ENCODE measurements at places on chromosomes 6 and 20.

DNA sequence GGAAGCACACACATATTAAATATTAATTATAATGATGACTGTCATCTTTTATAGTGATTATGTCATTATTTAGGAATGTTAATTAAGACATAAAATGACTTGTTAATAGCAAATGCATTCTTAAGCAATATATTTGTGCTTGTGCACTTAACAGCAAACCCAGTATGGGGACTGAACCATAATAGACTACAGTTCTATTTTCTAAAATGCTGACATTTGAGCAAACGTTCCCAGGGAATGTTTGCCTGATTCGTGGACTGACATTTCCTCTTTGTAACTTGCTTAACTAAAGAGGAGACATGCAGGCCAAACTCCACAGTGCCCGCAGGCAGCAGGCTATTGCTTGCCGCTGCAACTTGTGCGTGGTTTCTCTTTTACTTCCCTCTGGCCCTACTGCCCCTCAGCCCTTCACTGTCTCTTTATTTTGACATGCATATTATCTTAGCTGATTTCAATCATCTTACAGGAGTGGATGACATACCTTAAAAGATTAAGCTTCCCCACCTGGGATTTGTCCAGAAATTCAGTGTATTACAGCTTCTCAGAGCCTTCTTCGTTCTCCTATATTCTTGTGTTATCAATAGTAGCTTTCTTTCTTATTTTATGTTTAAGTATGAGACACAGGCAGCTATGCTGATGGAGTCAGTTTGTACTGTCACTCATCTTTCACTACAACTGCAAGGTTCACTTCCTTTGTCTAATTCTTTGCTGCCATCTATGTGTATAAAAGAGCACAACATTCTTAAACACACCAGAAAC is 141.5 kb downstream of the GMDS start:
- no peak for DNase-seq

- no peak for DNase-seq
Measured at GRCh38 chr6:52389264-52389625, 27.3 kb downstream of the PAQR8 start.

DNA sequence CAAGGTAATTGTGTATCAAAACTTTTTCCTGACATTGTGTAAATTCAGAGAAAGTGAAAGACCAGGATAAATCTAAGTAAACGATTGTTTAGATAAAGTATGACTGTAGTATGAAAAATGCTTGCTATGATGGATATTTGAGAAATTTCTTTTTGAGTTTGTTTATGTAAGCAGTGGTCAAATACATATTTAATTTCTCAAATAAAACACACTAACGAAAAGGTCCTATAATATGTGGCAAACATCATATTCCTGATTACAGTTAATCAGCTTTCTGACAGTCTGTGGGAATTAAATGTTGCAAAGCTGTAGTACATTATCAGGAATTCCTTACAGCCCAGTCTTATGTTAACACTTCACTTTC is 636.9 kb downstream of the MMUT start:
- no peak for DNase-seq

DNA sequence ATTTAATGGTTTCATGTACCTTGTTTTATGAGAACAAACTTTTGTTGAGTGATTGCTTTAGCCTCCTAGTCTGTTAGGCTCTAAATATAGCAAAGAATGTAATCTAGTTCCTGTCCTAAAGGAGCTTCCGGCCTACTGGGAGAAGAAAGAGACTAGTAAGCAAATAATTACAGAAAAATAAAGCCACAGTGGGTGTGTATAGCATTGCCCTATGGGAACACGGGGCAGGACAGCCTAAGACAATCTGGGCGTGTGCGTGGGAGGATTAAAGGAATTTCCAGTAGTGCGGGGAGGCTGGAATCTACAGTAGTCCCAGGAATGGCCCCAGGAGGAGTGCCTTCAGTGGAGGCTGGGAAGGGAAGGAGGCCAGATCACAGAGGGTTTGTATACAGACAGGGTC is 98.1 kb upstream of the AKAP12 start:
- DNase-seq, result no peak

DNA sequence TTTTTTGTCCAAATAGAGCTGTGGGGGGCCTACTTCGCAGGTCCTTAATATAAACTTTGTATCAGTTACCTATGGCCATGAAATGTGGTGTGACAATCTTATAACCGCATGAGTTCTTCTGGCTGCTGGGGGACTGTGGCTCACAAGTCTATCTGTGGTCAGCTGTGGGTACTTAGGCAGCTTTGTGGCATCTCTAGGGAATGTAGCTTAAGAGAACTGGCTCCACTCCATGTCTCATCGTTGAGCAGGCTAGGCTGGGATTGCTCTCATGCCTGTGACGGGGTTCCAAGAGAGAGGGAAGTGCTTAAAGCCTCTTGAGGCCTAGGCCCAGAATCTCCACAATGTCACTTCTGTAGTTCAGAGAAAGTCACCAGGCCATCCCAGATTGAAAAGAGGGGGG is 140.5 kb downstream of the BTBD3 start:
- no peak for DNase-seq

GRCh38 chr20:63957690-63958441 is 1.6 kb upstream of the UCKL1 start:
- peak; percentile 46 for DNase-seq

- DNase-seq, result no peak
Measured at GRCh38 chr6:22906091-22906549, 336.8 kb downstream of the HDGFL1 start.

GRCh38 chr6:26493258-26493657 is 6.8 kb upstream of the BTN1A1 start:
- no peak for DNase-seq

GRCh38 chr6:99151634-99152346 is 197.7 kb downstream of the FAXC start:
- peak; percentile 28 for DNase-seq

DNA sequence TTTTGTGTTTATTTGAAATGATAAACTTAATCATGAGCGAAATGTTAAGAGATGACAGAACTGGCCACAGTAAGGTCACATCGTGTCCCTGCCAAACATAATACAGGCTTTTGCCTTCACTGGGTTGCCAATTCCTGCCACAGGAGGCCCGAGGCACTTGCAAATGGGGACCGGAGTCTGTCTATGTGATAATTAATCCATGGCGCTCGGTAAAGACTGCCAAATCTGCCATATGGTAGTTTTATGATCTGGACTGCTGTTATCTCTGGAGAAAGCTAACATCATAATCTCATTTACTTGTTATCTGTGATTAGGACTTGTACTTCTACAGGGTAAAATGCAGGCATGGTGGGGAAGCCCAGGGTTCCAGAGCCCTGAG is 170.5 kb upstream of the TSHZ2 start:
- DNase-seq, result no peak

DNA sequence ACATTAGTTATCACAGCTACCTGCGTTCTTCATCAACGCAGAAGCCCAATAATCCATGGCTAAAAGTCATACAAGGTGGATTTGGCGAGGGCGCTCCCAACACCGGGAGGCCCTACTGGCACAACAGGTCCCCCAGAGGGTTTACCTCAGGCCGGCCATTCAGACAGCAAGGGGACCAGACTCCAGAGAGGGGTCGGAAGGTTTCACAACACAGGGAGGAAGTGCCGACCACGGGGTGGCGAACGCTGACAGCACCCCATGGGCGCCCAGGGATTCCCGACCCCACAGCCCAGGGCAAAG is 1515.9 kb upstream of the DEFB115 start:
- no peak for DNase-seq

- no peak for DNase-seq
Measured at GRCh38 chr20:56839786-56840185, 210.7 kb downstream of the TFAP2C start.

DNA sequence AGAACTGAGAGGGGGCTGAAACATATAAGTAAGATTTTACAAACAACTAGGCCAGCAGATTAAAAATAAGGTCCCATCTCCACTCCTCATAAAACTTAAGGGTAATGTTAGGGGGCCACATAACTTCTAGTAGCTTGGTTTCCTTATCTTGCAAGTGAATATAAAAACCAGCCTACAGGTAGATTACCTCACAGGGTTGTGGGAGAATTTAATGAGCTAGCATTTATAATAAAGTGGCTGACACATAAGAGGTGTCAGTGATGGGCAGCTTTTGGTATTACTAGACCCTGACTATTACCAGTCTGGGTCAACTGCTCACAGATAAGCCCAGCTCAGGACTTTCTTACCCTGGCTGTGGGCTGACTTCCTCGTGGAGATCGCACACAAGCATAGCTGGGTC is 9.2 kb upstream of the PPP1R14C start:
- DNase-seq, result no peak

DNA sequence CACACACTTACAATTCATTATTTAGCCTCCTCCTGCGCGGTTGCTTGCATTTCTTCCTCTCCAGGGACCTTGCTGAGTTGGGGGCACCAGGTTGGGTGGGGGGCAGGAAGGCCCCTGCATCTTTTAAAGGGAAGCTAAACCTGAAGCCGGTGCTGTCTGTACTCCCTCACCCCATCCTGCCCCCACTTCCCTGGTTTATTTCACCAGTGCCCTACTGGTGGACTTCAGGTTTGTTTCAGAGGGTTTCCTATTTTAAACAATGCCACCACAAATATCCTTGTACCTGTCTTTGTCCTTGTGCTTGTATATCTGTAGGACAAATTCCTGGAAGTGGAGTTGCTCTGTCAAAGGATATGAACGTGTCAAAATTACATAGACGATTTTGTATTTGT is 21.0 kb downstream of the PTK7 start:
- no peak for DNase-seq

- no peak for DNase-seq
Measured at GRCh38 chr6:97867177-97867576, 584.2 kb upstream of the MMS22L start.

DNA sequence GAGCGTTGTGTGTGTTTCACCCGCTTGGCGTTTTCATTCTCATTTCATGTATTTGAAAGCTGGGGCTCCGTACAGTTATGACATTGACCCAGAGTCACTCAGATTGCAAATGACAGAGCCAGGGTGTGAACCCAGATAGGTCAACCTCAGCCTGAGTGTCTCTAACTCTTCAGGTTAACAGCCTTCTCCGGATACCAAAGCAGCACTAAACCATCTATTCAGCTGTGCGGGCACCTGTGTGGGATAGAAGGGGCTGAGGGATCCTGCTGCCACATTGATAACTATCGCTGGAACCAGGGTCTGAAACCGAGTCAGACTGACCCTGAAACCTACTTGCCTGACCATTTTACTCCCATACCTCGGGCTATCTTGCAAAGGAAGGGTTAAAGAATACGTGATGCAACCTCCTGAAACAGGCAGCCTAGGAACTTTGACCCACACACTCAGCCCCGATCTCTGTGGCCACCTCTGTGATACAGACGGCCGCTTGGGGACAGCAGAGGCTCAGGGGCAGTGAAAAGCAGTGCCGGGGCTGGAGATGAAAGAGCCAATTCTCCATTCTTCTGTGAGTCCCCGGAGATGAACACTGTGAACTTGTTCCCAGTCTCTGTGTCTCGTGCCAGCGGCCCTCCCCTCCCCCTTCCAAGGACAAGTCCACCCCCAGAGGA is 233.5 kb upstream of the QKI start:
- DNase-seq, result no peak

- DNase-seq, result no peak
Measured at GRCh38 chr20:10636326-10636818, 37.4 kb downstream of the JAG1 start.

GRCh38 chr6:23409531-23409930 is 716.5 kb upstream of the NRSN1 start:
- DNase-seq, result no peak

DNA sequence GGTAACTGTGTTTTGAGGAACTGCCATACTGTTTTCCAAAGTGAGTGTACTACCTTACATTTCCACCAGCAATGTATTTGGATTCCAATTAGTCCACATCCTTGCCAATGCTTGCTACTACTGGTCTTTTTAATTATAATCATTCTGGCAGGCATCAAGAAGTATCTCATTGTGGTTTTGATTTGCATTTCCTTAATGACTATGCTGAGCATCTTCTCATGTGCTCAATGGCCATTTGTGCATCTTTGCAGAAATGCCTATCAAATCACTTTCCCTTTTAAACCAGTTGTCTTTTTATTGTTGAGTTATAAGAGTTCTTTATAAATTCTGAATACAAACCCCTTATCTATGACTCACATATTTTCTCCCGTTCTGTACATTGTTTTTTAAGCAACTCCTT is 75.9 kb downstream of the ATG5 start:
- DNase-seq, result no peak

GRCh38 chr6:165031502-165031901 is 277.9 kb downstream of the C6orf118 start:
- DNase-seq, result no peak

DNA sequence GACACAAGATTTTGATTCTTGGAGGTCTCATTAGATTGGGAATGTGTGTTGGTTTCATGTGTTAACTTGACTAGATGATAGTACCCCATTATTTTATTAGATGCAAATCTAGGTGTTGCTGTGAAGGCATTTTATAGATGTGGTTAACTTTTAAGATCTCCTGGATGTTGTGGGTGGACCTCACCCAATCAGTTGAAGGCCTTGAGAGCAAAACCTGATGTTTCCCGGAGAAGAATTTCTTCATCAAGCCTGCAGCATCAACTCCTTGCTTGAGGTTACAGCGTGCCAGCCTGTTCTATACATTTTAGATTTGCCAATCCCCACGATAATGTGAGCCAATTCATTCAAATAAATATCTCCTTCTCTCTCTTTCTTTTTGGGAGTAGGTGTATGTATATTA is 66.8 kb upstream of the EXOC2 start:
- no peak for DNase-seq

DNA sequence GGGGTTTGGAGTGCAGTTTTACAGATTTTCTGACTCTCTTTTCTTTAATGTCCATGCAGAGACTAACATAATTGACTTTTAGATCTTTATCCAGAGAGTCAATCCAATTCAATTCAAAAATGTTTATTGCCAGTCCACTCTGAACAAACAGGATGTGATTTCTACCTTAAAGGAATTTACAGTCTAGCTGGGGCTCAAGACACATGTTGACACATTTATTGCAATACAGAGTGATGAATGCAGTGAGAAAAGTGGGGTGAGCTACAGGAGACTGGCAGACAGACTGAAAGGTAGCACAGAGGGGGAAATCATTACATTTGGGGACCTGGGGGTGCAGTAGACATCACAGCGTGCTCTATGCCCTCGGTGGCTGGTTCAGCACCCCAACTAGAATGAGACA is 193.9 kb downstream of the SLC24A3 start:
- no peak for DNase-seq

GRCh38 chr20:56359212-56360132 is 698 bp downstream of the FAM210B start:
- peak; percentile 14 for DNase-seq

GRCh38 chr6:51513891-51514747 is 573.3 kb downstream of the PKHD1 start:
- no peak for DNase-seq

- no peak for DNase-seq
Measured at GRCh38 chr6:51489133-51489532, 598.3 kb downstream of the PKHD1 start.

DNA sequence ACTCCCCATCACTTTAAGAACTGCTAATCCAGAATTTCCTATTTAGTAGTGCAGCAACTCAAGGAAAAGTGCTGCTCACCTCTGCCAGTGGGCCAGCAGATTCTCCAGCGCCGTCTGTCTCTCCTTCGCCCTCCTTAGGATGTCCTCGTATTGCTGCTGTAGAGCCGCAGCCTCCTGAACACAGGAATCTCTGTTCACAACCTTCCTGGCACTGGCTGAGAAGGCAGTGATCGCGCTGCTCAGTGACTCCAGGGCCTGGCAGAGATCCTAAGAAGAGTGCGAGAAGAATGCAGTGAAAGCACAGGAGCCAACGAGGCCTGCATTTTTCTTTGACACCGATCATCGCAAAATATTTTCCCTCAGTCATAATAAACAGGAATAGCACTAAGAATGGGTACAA is 209.0 kb downstream of the SYNE1 start:
- no peak for DNase-seq

- DNase-seq, result no peak
Measured at GRCh38 chr6:104729433-104729832, 130.3 kb downstream of the HACE1 start.

All from stimulated activated CD4-positive, alpha-beta T cell treated with anti-CD3 and anti-CD28 coated beads, Interleukin-1b, Interleukin-23, amount 100 ng/mL, for 48 hours (primary cell).